ENCODE measurements at places on chromosomes 7 and 10.
A peak's percentile ranks its signal among the peaks of the same experiment; 100 is the strongest.

GRCh38 chr10:99620711-99621453 lies 643 bp upstream of the SLC25A28 start:
- DNase-seq = peak; percentile 85

GRCh38 chr7:128681794-128682537 lies 9.9 kb downstream of the GARIN1A start:
- no peak for DNase-seq

- no peak for DNase-seq
Measured at GRCh38 chr7:76403780-76404494, 5.6 kb downstream of the SSC4D start.

GRCh38 chr7:43618073-43618472 lies 35.2 kb downstream of the STK17A start:
- no peak for DNase-seq

DNA sequence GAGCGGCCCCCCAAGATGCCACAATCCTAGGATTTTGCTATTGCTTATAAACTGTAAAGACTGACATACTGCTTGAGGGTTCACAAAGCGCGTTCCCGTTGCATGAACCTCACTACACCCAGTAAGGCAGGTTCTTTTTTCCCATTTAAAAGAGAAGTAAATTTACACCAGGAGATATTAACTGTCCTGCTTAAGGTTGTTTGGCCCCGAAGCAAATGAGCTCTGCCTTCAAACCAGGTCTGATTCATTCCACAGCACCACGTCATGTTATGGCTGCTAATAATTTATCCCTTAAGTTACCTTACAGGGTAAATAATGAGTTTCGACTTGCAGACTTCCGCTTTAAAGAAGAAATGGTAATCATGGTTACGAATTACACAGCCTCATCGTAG lies 559 bp upstream of the FKBP14 start:
- DNase-seq = no peak

DNA sequence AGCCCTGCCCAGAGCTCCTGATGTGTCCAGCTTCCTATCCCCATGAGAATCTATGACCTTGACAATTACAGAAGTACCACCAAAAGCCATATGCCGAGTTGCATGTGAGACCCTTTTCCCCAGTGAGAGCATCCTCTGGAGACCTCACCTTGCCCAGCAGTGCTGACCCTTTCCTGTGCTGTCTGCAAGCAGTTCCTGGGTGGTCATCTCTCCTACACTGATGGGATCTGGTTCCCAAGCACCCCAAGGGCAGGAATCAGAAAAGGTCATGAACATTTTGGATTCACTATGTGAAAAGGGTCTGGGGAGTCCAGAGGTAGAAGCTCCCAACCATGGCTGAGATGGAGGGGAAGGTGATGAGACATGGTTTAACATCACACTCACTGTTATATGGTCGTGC lies 18.2 kb downstream of the SFTPD start:
- no peak for DNase-seq

DNA sequence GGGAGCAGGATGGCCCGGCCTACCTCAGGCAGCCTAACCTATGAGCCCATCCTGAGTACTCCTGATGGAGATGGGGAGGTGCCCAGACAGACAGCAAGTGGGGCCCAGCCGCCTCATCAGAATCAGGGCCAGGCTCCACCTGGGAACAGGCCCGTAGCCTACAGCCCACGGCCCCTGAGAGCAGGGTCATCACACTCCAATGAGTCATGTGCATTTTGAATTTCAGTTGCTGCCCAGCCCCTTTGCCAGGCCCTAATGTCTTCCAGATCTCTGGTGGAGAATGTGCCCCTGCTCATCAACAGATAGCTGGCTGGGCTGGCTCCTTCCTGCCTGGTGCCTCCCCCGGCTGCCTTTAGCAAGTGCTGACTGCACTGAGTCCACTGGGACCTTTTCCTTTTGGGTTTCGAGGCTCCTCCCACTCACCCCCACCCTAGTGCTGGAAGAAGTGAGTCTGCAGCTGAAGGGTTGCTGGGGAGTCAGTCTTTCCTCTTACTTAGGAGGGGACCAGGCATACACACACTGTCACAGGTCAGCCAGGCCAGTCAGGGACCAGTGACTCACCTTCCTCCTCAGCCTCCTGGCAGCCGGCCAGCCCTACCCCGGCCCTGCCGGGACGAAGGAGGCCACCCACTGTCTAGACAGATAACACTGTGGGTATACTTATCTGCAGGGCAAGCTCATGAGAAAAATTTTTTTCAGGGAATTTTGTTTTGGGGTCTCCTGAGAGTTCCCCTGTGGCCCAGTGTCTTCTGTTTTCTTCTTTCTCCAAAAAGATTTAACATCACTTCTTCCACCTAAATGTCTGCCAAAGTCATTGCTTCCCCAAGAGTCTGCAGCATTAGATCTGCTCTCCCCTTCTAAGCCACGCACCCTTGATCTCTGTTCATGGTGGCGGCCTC lies 9.1 kb upstream of the ASIC3 start:
- DNase-seq = peak; percentile 86

DNA sequence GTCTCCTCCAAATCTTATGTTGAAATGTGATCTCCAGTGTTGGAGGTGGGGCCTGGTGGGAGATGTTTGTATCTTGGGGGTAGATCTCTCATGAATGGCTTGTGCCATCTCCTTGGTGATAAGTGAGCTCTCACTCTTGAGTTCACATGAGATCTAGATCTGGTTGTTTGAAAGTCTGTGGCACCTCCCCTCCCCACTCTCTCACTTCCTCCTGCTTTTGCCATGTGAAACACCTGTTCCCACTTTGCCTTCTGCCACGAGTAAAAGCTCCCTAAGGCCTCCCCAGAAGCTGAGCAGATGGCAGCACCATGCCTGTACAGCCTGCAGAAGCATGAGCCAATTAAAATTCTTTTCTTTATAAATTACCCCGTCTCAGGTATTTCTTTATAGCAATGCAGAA lies 23.5 kb downstream of the TMEM229A start:
- no peak for DNase-seq

GRCh38 chr10:72759584-72759983 lies 67.6 kb downstream of the MCU start:
- DNase-seq = no peak

DNA sequence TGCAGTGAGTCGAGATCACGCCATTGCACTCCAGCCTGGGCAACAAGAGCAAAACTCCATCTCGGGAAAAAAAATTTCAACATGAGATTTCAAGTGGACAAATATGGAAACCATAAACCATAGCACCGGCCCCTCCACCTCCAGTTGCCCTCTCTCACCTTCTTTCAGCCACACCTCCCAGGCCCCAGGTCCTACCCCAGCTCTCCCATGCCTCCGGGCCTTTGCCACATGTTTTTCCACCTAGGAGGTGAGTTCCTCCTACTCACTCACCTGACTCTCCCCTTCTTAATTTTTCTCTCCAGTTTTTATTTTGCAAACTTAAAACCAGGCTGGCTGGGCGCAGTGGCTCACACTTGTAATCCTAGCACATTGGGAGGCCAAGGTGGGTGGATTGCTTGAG lies 13.7 kb upstream of the CLDN4 start:
- DNase-seq = no peak

DNA sequence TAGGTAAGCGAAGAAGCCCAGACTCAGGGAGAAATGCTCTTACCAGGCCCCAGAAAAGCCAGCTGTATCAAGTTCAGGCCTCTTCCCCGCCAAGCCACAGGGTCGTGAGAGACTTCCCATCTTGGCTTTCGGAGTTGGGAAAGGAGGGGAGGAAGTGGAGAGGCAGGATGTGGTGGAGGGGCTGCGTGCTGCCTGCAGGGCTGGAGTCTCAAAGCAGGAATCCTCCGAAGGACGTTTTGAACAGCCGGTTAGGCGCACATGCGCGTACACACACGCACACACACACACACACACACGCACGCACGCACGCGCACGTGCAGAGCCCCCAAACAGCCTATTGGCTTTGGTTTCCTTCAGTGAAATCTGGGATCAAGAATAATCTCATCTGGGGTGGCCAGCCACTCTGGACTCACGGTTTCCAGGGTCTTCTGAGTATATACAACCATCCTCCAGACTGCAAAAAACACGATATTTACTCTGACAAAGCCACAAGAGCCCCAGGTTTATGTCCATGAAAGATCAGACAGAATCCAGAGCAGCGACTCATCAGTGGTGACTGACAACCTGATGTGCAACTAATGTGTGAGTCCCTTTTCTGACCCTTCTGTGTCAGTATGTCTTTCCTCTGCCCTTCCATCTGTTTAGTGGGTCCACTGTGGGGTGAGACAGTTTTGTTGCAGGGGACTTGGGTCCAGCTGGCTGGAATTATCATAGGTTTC lies 115.0 kb upstream of the ZNF438 start:
- DNase-seq = peak; percentile 52

Data from PC-9 (cell line).